Lung (tissue), 17 donors: ENCODE measurements at places on chromosomes 3 and 15.

DNA sequence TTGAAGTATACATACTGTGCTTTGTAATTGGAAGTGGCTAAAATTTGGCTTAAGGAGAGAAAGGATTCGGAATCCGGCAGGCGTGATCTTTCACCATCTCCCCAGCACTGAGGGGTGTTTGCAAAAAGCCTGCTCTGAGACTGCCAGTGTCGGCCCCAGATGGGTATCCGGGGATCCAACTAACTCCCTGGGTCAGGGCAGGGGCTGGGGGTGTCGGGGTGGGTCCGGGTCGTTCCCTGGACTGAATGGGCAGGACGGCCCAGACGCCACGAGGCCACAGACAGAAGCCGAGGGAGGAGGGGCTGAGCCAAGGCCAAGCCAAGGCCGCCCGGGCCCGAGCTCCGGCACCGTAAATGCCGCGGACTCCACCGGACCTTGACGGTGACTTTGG lies 349 bp downstream of the PPIB start:
- DNase-seq, result no peak

GRCh38 chr15:89199746-89200145 lies 21.6 kb downstream of the RLBP1 start:
- DNase-seq, result no peak

DNA sequence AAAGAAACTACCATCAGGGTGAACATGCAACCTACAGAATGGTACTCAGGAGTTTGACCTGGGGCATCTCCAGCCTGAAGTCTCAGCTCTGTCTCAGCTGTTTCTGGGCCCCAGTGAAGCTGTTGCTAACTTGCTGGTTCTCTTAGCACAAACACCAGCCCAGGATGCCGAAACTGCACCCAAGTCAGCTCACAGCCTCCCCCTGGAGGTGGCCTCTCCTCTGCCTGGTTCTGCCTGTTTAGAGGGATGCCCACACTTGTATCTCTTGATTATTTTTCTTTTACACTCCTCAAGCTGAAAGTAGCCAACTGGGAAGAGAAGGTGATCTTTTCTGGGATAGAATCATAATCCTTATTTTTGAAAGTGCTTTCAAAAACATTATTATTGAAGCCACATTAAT lies 289.0 kb upstream of the RASGRP1 start:
- no peak for DNase-seq

GRCh38 chr3:19190126-19190525 lies 41.8 kb downstream of the KCNH8 start:
- DNase-seq, result no peak

DNA sequence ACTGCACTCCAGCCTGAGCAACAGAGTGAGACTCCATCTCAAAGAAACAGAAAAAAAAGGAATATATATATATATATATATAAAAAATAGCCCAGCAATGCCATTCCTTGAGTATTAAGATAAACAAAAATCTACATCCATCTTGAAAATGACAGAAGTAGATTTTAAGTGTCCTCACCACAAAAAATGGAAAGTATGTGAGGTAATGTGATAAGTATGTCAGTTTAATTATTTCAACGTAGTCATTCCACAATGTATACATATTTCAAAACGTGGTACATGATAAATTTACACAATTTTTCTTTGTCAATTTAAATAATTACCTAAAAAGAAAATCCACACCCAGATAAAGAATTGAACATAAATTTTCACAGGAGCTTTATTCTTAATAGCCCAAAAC lies 54.9 kb downstream of the HCN4 start:
- DNase-seq, result no peak

DNA sequence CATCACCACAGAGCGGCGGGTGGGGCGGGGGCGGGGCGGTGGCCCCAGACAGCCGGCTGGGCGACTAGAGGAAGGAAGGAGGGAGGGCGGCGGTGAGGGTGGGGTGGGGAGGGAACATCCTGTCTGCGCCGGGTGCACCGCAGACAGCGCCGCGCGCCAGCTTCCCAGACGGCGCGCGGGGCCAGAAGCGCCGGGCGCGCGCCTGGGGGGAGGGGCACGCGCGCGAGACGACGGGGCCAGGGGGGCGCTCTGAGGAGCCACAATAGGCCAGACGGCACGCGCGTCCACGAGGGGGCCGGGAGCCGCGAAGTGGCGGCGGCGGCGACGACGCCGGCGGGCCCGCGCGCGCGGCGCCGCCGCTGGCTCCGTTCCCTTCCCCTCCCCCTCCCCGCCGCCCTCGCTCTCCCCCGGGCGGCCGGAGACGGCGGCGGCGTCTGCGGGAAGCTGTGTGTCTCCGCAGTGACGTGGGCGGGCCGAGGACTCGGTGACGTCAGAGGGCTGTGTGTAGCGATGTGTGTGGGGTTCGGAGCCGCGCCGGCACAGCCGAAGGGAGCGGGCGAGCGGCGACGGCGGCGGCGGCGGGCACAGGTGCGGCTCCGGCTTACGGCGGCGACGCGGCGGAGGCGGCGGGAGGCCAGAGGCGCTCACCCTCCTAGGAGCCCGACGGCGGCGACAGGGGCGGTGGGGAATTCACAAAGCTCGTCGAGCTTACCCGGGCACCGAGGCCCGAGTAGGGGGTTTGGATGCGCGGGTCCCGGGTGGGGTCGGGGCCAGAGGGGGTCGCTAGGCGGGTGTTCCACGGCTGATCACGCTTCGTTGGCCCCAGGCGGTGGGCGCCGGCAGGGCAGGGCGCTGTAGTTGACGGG lies at the start of gene SKIL:
Gene SKIL (plus strand): TSS at position 540 of the 866 bp plus-strand sequence. CDS start 2,617 bp downstream, outside the sequence.
- peak; percentile 97 for DNase-seq

GRCh38 chr3:170324962-170325361 lies 32.6 kb upstream of the SKIL start:
- DNase-seq, result no peak

- no peak for DNase-seq
These were observed 8.0 kb upstream of the ZNF501 start for GRCh38 chr3:44721231-44722102.

DNA sequence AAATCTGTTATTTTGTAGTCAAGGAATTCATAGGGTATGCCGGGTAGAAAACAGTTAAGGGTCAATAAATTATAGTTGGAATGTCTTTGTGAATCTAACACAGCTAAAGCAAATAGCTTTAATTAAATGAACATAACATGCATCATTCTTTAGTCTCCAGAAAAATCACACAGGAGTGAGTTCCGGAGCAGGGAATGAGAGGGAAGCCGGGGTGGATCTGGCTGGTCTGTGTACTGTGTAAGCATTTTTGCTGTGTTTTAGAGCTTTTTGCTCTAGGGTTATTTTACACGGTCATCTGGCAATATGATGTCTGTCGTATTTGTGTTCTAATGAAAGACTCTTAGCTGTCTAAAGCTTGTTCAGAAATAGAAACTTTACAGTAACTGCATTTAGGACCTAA lies 57.5 kb downstream of the MED12L start:
- peak; percentile 21 for DNase-seq

DNA sequence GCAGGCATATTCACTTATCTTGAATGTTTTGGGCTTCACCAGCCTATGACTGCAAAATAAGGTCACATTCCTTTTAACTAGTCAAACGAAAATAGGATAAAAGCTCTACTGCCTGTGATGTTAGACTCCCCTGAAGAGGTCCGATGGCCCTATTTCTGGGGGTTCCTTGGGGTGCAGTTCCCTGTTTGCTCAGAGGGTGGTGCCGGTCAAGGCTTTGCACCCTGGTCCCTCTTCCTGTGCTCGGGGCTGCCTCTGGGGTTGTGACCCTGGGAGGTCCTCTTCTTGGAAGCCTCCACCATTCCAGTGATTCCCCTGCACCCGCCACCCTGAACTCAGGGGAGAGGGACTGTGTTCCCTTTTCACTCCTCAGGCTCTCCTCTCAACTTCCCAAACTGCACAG lies 86.7 kb upstream of the ANKRD34C start:
- DNase-seq, result no peak

DNA sequence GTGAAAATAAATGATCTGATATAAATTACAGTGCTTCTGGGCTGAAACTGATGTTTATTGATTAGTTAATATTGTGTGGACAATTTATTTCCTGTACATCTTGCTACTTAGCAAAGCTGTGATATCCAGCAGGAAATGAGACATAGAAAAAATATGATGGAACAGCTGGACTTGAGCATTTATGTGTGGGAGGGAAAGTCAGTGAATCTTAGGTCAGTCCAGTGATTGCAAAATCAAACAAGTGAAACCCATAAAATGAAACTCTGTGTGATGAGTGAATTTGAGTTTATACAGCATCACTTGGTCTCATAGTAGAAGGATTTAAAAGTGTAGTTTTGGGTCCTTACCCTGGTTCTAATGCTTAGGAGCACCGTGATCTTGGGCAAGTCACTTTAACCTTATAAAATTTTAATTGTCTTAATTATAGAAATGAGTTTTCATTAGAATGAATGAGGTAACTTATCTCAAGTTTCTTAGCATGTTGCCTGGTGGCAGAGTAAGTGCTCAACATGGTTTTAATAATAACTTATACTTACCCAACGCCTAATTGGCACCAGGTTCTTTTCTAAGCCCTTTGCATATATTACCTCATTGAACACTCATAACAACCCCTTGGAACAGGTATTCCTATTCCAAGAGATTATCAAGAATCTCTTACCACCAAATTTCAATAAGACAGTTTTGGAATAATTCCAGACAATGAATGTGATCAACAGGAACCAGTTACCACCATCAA lies 194.6 kb downstream of the ADAMTSL3 start:
- peak; percentile 83 for DNase-seq

DNA sequence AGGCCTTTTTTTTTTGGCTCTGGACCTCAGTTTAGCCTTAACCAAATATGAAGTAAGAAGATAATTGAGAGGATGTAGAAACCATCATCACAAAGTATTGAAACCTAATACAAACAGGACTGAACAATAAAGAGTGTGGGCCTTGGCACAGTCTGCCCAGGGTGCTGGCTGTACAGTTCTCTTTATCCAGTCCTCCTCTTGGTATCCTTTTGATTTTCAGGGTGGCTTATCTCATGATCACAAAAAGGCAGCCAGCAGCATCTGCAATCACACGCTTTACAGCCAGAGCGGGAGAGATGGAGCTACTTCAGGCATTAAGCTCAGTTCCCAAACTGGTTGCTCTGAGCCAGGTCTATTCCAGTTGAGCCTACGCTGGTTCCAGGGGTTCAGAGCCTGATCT lies 239.7 kb downstream of the RPLP1 start:
- no peak for DNase-seq

GRCh38 chr3:59658274-59658673 lies 608.4 kb upstream of the CFAP20DC start:
- no peak for DNase-seq

DNA sequence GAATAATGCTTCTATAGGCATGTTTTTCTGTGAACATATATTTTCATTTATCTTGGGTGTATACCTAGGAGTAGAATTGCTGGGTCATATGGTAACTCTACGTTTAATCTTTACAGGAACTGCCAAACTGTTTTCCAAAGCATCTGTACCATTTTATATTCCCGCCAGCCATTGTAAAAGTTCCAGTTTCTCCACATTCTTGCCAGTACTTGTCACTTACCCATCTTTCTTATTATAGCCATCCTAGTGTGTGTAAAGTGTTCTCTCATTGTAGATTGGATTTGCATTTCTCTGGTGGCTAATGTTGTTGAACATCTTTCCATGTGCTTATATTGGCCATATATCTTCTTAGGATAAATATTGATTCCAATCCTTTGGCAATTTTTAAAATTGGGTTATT lies 31.2 kb upstream of the CFAP20DC start:
- DNase-seq, result no peak

DNA sequence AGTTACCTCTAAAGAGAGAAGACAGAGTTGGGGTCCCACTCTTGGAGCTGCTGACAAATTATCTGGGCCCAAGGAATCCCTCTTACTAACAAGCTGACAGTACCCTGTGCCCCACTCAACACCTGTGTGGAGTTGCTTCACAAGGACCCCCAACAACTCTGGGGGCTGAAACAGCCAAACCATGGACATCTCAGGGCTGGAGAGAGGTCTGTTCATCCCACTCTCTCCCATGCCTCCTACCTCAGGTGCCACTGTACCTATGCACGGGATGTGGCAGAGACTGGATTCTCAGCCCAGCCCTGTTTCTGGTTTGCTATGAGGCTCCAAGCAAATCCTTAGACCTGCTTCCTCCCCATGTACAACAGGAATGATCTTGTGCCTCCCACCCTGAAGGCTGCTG lies 101.7 kb downstream of the ETFA start:
- DNase-seq, result no peak

- peak; percentile 23 for DNase-seq
These were observed 38.8 kb upstream of the MLF1 start for GRCh38 chr3:158532099-158532734.

DNA sequence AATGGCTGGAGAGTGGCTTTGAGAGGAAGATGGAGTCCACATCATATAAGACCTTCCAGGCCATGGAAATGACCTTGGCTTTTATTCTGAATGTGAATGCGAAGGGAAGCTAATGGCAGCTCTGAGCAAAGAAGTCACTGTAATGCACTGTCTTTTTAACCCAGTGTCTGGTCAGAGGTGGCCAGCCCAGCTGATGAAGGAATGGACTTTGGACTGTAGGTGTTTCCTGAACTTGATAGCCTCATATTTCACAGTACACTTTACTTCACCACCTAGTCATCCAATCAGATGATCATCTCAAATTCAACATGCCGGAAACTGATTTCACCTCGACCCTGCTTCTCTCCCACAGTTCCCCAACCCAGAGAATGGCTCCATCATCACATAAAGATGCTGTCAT lies 33.4 kb downstream of the DCLK3 start:
- DNase-seq, result no peak

GRCh38 chr3:160998581-160998980 lies 106.6 kb downstream of the B3GALNT1 start:
- no peak for DNase-seq

DNA sequence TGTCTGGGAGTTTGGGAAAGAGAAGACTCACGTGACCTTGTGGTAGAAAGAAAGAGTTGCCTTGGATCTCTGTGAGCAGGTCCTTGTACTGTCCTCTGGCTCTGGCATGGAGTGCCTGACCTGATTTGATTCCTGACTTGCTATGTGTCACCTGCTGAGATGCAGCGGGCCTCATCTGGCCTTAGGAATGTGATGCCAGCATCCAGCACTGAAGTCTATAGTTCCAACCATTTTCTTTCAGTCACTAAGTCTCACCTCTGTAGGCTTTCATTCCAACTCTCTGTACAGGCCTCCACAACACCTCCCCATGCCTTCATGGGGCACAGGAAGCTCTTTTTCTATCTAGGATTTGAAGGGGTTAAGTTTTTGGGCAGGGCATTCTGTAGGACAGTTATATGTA lies 12.1 kb upstream of the OXSR1 start:
- no peak for DNase-seq

- no peak for DNase-seq
These were observed 521.2 kb downstream of the ZIC1 start for GRCh38 chr3:147930232-147930807.

DNA sequence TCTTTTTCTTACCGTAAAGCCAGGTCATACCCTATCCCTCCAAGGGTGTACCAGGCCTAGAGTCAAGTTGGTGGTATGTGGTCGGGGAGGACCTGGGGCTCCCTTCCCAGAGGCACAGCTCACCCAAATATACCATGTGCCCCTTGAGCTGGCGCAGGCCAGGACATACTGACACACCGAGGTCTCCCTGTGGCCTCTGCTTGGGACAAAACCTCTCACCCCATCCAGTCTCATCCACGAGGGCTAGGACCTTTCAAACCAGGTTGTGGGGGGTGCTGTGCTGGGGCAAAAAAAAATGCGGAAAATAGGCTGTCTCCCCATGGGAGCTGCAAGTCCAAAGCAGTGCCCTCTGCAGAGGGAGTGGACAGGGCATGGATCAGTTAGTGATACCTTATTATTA lies 22.8 kb downstream of the PTH1R start:
- DNase-seq, result no peak

GRCh38 chr3:189308608-189309007 lies 136.8 kb downstream of the TPRG1 start:
- peak; percentile 32 for DNase-seq

- no peak for DNase-seq
These were observed 36.9 kb upstream of the LRIG1 start for GRCh38 chr3:66537735-66538134.

- no peak for DNase-seq
These were observed 14.9 kb downstream of the SPRED1 start for GRCh38 chr15:38267421-38268022.
